Caudate nucleus (tissue), 63 donors: ENCODE measurements at places on chromosomes 11 and 22.

- DNase-seq: no peak
These were observed 704.3 kb downstream of the DLG2 start for GRCh38 chr11:84922836-84923235.

GRCh38 chr11:100303897-100304296 lies 383.2 kb upstream of the ARHGAP42 start:
- no peak for DNase-seq

- DNase-seq: no peak
These were observed 9.1 kb downstream of the HPS5 start for GRCh38 chr11:18312663-18313420.

DNA sequence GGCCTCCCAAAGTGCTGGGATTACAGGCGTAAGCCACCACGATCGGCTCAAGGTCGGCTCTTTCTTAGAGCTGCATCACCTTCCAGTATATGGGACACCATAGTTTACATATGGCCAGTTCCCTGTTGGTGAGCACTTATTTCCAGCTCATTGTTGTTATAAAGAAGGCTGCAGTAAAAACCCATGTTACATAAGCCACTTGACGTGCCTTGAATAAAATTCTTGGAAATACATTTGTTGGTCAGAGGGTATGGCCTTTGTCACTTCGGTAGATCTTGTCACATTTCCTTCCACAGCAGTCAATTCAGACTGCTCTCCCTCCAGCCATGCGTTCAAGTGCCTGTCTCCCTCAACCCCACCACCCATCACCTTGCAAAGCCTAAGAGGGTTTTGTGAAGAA lies 92.9 kb downstream of the PRR5L start:
- no peak for DNase-seq

DNA sequence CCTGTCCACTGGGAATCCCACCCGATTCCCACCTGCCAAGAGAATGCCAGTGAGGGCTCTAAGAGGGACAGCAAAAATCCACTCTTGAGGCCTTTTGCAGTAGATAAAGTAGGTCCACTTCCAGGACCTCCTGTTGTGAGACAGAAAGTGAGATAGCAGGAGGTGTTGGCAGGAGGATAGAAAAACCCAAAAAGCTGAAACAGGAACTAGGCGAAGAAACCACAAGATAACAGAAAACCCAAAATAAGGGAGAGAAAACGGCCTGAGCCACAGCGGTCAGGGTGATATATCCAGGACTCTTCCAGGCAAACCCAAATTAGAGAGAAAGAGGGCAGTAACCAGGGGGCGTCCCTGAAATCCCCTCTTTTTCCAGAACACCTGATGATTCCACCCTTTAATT lies 79.7 kb upstream of the LINC01488 start:
- DNase-seq: no peak

GRCh38 chr11:124168796-124169195 lies 14.3 kb upstream of the OR10D3 start:
- no peak for DNase-seq

GRCh38 chr11:130145975-130146776 lies 13.4 kb upstream of the ST14 start:
- peak; percentile 60 for DNase-seq
